Fibroblast of skin of right biceps (primary cell): ENCODE measurements at places on chromosomes 12 and 14.

- DNase-seq: no peak
These were observed 21.6 kb downstream of the SPATS2 start for GRCh38 chr12:49388682-49389386.

DNA sequence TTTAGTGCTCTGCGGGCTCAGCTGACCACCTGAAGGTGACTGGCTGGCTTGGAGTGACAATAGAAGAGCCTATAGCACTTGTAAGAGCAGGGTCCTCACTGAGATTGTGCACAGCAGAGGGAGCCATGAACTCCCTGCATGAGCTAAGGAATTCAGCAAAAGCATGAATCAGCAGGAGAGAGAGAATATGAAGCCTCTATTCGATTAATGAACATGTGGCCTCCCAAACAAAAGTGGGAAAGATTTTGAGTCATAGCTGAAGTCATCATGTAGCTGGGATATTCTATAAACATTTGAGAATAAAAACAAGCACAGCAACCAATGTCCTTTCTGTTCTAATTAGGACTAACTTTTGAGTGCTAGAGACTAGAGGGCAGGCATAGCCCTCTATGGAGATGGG is 626.6 kb downstream of the DIO2 start:
- DNase-seq: peak; percentile 93

- DNase-seq: no peak
These were observed 1.0 kb downstream of the MAP3K12 start for GRCh38 chr12:53498235-53498630.

GRCh38 chr12:76449583-76449982 is 101.4 kb upstream of the BBS10 start:
- peak; percentile 79 for DNase-seq

DNA sequence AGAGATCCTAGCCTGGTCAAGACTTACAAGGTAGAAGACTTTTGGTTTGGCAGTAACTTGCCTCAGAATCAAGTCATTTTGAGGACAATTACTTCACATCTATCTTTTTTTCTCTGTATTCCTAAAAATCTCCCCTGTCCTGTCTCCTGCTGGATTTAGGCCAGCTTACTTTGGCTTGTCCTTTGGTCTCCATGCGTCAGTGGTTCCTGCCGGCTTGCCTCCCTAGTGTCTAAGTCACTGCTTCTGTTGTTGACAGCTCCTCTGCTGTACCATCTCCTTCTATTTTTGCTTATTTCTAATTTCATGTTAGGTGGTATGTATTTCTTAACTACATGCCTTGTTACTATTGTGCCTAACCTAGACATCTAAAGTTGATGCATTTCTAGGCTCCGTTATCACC is 39.7 kb upstream of the FBLN5 start:
- no peak for DNase-seq

DNA sequence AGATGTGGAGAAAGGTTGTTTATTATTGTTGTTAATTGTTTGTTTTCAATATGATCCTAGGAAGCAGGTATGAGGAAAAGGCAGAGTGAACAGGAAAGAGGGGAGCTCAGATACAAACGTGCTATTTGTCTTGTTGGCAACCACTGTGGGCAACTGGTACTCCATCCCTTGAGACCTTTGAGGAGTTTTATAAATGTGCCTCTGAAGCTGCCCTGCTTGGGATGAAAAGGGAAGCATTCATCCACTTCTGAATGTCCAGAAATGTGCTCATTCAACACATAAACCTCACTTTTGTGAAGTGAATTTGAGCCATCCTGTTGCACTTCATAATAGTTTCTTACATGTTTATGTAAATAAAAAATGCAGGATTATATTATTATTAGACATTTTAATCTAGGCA is 164.3 kb upstream of the PDZRN4 start:
- no peak for DNase-seq

- no peak for DNase-seq
These were observed 24.9 kb downstream of the KCNA5 start for GRCh38 chr12:5068619-5069018.

DNA sequence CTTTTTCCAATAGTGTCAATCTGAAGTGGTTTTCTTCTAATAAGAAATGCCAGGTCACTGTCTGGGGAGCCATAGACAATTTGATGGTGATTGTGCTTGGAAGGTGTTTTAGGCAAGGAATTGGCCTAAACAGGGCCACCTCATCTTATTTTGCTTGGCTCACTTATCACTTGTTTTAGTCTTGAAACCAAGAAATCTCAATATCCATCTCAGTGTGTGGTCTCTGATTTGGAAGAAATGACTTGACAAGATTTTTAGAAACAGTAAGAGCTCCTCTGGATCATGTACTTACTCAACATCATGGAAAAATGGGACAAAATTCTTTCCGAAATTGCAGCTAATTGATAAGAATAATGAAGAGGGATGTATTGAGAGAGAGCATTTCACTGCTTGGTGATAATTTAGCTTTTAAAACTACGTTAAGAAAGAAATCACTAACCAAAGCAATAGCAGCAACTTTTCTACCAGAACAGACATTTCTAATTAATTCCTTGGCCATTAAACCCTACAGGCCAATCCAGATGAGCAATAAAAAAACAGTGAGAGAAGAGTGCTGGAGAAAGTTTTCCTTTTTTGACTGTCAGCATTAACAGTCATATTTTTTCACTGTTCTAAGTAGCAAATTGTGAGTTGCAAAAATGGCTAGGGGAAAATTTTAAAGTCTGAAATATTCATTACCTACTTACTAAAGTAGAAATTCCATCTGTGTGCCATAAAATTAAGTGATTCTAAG is 157.3 kb downstream of the AEBP2 start:
- DNase-seq: no peak

- DNase-seq: no peak
These were observed 208.3 kb downstream of the PHETA1 start for GRCh38 chr12:111160350-111161241.

GRCh38 chr12:111057701-111058425 is 137.5 kb upstream of the MYL2 start:
- DNase-seq: no peak

DNA sequence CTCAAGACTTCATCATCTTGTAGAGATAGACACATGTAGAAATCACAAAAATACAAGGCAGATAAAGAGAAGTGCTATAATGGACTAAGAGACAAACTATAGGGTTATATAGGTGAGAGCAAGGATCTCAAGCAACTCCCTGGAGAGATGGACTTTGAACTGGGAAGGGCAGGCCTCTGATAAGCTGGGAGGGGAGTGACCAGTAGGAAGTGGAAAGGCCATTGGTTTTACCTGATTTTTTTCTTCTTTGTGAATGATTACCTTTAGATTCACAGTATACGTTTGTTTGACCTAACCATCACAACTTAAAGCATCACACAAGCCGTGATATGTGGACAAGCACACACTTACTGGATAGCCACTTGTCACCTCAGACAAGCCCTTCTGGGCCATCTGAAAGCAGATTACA is 5.2 kb upstream of the TEP1 start:
- DNase-seq: no peak

GRCh38 chr14:103521438-103521950 is 1.1 kb downstream of the CKB start:
- no peak for DNase-seq

DNA sequence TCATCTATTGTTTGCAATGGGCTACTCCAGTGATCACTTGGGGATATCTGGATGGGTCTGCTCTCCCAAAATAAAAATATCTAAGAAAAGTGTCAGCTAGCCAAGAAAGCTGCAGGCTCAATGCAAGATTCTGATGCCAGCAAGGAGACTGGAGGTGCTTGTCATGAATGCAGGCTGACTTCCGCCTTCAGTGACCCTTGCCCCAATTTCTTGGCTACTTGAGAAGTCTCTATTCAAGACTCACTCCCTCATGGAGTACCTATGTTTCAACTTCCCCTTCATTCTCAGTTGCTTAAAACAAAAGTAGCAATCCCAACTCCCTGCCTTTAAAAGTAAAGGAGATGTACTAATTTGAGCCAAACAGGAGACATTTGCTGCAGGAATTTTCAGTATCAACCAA is 123.9 kb downstream of the GPR65 start:
- DNase-seq: no peak

GRCh38 chr12:26839512-26839911 is 6.5 kb upstream of the ITPR2 start:
- DNase-seq: no peak

GRCh38 chr12:11648514-11649412 is 711 bp upstream of the ETV6 start:
- peak; percentile 90 for DNase-seq

- DNase-seq: no peak
These were observed 198.3 kb upstream of the FKBP4 start for GRCh38 chr12:2596441-2596840.
